ENCODE measurements at places on chromosomes 5 and 9.
A peak's percentile ranks its signal among the peaks of the same experiment; 100 is the strongest.

- DNase-seq: no peak
Measured at GRCh38 chr5:57172466-57173318, 1.2 kb upstream of the GPBP1 start.

GRCh38 chr5:135327429-135328127 lies 71.5 kb downstream of the MACROH2A1 start:
- no peak for DNase-seq

- DNase-seq: no peak
Measured at GRCh38 chr5:77774981-77775789, 954 bp downstream of the TBCA start.

- peak; percentile 65 for DNase-seq
Measured at GRCh38 chr9:133075925-133076630, 14.3 kb downstream of the CEL start.

GRCh38 chr5:56055859-56056258 lies 61.1 kb upstream of the IL6ST start:
- no peak for DNase-seq

DNA sequence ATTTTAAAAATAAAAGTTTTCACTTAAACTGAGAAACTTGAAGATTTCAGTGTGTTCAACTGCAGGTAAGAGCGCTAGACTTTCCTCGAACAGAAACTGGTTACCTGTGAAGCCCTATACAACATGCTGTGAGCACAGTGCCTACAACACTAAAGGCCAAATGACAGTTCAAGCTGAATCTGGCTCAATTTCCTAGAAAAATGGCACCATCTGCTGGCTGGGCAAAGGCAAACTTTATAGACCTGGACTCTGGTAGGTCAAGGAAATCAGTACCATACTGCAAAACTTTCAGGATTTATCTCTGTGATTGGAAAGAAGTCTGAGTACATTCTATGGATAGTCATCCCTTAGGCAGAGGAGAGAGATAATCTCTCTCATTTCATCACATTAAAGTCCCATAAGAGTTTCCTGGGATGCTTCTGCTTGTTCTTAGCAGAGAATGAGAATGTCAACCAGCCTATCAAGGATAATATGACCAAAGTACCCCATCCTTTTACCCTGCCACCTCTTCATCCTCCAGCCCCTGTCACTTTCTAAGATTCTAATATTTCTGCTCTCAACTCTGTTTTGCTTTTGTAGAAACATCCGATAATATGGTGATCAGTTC lies 31.8 kb upstream of the FOXB2 start:
- DNase-seq: no peak

- DNase-seq: no peak
Measured at GRCh38 chr9:87115785-87116184, 168.5 kb upstream of the GAS1 start.
